Karpas-422 (cell line): ENCODE measurements at places on chromosomes 3 and 15. TPM values are rescaled to one million over a fixed set of nuclear protein-coding genes. Genes with fewer than 3 reads are reported as not detected.

The RPSA gene
- 2,449 and 2,497 TPM in 2 replicates for total RNA-seq

The STAC gene
- not detected in 2 replicates for total RNA-seq

The RAD51 gene
- 8.6 and 11.4 TPM in 2 replicates for total RNA-seq

The CCR5 gene
- not detected in 2 replicates for total RNA-seq

The FAM3D gene
- total RNA-seq = not detected in 2 replicates

The FOXB1 gene
- total RNA-seq = not detected in 2 replicates

The SPTSSB gene
- not detected in 2 replicates for total RNA-seq

The CHD2 gene
- 22.1 and 37.3 TPM in 2 replicates for total RNA-seq

The CLSTN2 gene
- total RNA-seq = not detected in 2 replicates

The PLXND1 gene
- total RNA-seq = 0.52 TPM in 1 of 2 replicates, not detected in the other

The CPEB1 gene
- total RNA-seq = not detected in 2 replicates

The NR2E3 gene
- not detected in 2 replicates for total RNA-seq

The CLDN11 gene
- not detected in 2 replicates for total RNA-seq

The LZTFL1 gene
- 4.9 and 6.2 TPM in 2 replicates for total RNA-seq

The GRK7 gene
- total RNA-seq = not detected in 2 replicates

The CCDC33 gene
- total RNA-seq = not detected in 2 replicates

The KIF7 gene
- not detected in 2 replicates for total RNA-seq

The SLC22A13 gene
- total RNA-seq = 0.90 and 3.3 TPM in 2 replicates

The NRG4 gene
- not detected in 2 replicates for total RNA-seq

The MINAR1 gene
- 2.7 and 3.8 TPM in 2 replicates for total RNA-seq
